ENCODE measurements at places on chromosomes 7 and 10.

DNA sequence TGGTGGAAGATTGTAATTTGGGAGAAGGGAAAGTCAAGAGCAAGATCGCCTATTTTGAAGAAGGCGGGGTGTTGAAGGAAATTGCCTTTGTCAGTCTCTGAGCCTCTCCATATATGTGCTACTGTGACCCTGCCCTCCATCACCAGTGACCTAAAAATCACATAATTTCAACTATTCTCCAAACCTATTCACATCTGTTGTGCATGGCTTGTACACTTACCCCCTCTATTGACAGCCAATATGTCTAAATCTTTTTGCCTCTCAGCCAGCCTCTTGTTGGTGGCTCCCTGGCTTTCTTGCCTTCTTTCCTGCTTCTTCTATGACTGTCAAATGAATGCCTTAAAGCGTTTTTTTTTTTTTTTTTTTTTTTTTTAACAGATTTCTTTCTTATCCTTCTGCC lies 295.6 kb downstream of the AUTS2 start:
- peak; percentile 24 for DNase-seq

GRCh38 chr10:44427479-44427878 lies 42.6 kb upstream of the CXCL12 start:
- no peak for DNase-seq

DNA sequence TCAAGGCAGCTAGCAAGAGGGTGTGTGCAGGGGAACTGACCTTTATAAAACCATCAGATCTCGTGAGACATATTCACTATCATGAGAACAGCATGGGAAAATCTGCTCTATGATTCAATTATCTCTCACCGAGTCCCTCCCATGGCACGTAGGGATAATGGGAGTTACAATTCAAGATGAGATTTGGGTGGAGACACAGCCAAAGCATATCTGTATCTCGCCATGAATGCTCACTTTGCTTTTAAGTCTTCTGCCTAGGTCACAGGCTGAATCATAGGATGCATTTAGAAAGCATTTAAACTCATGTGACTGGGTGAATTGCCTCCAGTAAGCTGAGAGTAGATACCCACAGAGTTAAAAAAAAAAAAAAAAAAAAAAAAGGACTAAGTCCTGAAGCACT lies 220.0 kb downstream of the AGMO start:
- no peak for DNase-seq

- no peak for DNase-seq
These were observed 39.7 kb downstream of the CDC14C start for GRCh38 chr7:48964074-48964473.

DNA sequence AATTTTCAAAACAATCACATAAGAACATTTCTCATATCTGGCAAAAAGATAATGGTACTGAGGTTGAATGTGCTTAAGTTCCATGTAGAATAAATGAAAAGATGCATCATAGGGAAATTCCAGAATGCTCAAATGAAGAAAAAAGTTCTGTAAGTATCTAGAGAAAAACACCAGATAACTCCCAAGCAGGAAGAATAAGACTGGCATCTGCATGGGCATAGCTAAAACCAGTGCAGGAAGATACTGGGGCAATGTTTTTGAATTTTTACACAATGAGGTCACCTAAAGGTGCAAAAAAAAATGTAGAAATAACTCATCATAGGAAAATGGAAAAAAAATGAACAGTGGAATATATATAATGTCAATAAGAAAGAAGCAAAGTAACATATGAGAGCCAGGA lies 275.2 kb downstream of the BAMBI start:
- DNase-seq = no peak
